SJSA1 (cell line): ENCODE measurements at places on chromosomes 4 and X.

- DNase-seq = peak; percentile 8
Measured at GRCh38 chrX:19912-20571, 261.1 kb upstream of the PLCXD1 start.

- no peak for DNase-seq
Measured at GRCh38 chrX:16491461-16491860, 158.5 kb upstream of the S100G start.

DNA sequence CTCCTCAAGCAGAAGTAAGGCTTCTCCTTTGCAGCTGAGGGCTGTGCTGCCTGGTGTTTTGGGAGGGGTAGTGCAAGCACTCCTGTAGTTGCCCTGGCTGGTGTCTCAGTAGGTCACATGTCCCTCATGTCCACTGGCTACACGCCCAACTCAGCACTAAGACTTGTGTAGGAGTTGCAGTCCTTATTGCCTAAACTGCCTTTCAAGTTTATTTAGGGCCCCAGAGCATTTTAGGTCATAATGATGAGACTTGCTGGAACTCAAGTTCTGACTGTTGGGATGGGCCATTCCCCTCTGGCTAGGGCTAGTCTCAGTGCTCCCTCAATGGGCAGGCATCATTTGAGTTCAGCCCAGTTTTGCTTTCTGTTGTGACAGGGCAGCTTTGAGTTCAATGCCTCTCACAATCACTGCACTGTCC, 44.1 kb downstream of the PPM1K start:
- peak; percentile 16 for DNase-seq

DNA sequence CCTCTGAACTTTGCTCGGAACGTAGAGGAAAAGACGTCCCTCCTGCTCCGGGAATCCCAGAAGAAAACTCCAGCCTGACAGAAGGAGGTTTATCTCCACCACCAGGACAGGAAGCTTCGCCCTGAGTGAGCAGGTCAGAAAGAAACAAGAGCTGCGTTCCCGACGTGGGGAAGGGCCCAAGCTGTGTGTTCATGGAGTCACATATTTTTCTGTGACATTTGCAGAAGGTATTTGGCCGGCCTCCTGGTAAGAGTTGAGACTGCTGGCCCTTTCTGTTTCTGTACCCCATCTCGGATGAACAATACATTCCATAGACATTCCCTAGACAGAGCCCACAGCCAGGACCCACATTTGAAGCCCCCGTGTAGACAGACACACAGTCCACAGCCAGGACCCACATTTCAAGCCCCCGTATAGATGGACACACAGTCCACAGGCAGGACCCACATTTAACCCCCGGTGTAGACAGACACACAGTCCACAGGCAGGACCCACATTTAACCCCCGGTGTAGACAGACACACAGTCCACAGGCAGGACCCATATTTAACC, 230.8 kb downstream of the SHOX start:
- no peak for DNase-seq

GRCh38 chrX:113919387-113919786, 664.5 kb upstream of the HTR2C start:
- DNase-seq = no peak
